ENCODE measurements at places on chromosomes 4 and X. TPM values are rescaled to one million over a fixed set of nuclear protein-coding genes. Genes with fewer than 3 reads are reported as not detected.

The KLB gene
- not detected for total RNA-seq

The LGI2 gene
- 0.12 TPM for total RNA-seq

The HSFX3 gene
- not detected for total RNA-seq

The HOPX gene
- not detected for total RNA-seq

The HTR2C gene
- total RNA-seq: not detected

The SLC34A2 gene
- total RNA-seq: not detected

The SSX2B gene
- total RNA-seq: 2.7 TPM

The CABS1 gene
- not detected for total RNA-seq

The F9 gene
- not detected for total RNA-seq

The FREM3 gene
- not detected for total RNA-seq

The F11 gene
- not detected for total RNA-seq

The LONRF3 gene
- total RNA-seq: 1.8 TPM

The GABRQ gene
- 5.9 TPM for total RNA-seq

The PCDH18 gene
- 106 TPM for total RNA-seq

The RTL5 gene
- 0.90 TPM for total RNA-seq

The BCAP31 gene
- total RNA-seq: 264 TPM

The DKK2 gene
- 0.87 TPM for total RNA-seq

The RXFP1 gene
- total RNA-seq: not detected

The CTSO gene
- total RNA-seq: 9.6 TPM

The VCX3B gene
- 316 TPM for total RNA-seq

The CCSER1 gene
- total RNA-seq: 2.8 TPM

The PHKA1 gene
- total RNA-seq: 8.6 TPM

The GNRHR gene
- total RNA-seq: not detected

The DRD5 gene
- total RNA-seq: not detected

The GPR82 gene
- not detected for total RNA-seq

The BST1 gene
- total RNA-seq: not detected

The HSFX4 gene
- not detected for total RNA-seq

The MAGEA4 gene
- not detected for total RNA-seq

The KCNIP4 gene
- total RNA-seq: not detected

The PRDM8 gene
- total RNA-seq: 0.12 TPM

The TECRL gene
- total RNA-seq: not detected

The GPC3 gene
- 0.06 TPM for total RNA-seq

The ABLIM2 gene
- 0.29 TPM for total RNA-seq

The XAGE1B gene
- not detected for total RNA-seq

The GAGE2A gene
- not detected for total RNA-seq

The MAGEC2 gene
- 77.8 TPM for total RNA-seq

The CPZ gene
- 1.6 TPM for total RNA-seq

The MAGEA10 gene
- total RNA-seq: not detected

The CD38 gene
- total RNA-seq: 0.02 TPM

The BTK gene
- not detected for total RNA-seq

The KLHL34 gene
- not detected for total RNA-seq

The RS1 gene
- not detected for total RNA-seq

The GAGE12E gene
- total RNA-seq: not detected

The MAGED4 gene
- 17.3 TPM for total RNA-seq

The QRFPR gene
- total RNA-seq: 0.91 TPM

The TEC gene
- total RNA-seq: not detected

All from H4 (cell line).